ENCODE measurements at places on chromosomes 6 and 20. TPM values are rescaled to one million over a fixed set of nuclear protein-coding genes. Genes with fewer than 3 reads are reported as not detected.

SLC24A3 gene
- 1.4 TPM for total RNA-seq

CLVS2 gene
- not detected for total RNA-seq

FOXF2 gene
- 0.24 TPM for total RNA-seq

OOEP gene
- not detected for total RNA-seq

RBM24 gene
- 181 TPM for total RNA-seq

FRS3 gene
- total RNA-seq: 5.1 TPM

GRCh38 chr20:20465252-20465651 is 97.3 kb downstream of the INSM1 start:
- DNase-seq: no peak

DNA sequence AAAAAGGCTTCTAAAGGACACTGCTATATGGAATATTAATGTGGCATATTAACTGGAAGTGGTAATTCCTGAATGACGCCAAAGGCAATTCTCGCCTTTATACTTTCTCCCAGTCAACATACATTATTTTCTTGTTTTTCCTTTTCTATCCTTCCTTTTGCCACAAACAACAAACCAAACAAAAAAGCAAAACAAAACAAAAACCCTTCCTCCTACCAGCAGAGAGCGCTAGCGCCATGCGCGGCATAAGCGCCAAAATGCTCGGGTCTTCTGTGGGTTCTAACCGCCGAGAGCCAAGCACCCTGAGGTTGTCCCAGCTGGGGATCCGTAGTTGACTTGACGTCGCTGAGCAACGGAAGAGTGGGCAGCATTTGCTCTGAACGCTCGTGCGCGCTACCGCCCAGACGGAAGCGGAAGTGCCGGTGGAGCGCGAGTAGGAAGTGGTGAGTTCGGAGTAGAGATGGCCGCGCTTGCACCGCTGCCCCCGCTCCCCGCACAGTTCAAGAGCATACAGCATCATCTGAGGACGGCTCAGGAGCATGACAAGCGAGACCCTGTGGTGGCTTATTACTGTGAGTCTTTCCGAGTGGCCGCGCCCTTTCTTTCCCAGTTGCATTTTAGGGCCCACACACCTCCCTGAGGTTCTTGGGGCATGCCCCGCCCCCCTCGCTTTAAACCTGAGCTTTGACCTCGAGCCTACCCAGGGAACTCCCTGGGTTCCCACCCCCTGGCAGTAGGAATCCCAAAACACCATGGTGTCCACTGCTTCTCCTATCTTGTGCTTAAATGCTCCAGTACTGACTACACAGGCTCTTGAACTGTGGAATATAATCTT is at the start of the genes NMBR and VTA1:
Gene NMBR (minus strand): TSS at position 295 of the 835 bp plus-strand sequence. CDS start 58,464 bp downstream, outside the sequence.
Gene VTA1 (plus strand): TSS at position 436 of the 835 bp plus-strand sequence. CDS start 25 bp downstream, at position 461.
- peak; percentile 98 for DNase-seq

DNA sequence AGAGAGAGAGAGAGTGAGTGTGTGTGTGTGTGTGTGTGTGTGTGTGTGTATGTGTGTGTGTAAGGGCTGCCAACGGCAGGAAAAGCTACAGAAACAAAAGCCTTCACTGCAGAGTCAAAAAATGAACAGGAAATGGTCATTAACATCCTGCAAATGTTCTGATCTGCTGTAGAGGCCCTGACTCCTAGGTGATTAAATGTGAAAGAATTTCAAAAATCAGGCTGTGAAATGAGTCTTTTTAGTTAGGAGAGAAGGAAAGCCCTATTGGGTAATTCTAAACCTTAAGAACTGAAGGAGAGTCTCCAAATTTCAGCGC is 166.5 kb upstream of the MYLIP start:
- DNase-seq: no peak

- DNase-seq: no peak
These were observed 28.3 kb upstream of the PDYN start for GRCh38 chr20:2022163-2022562.

DNA sequence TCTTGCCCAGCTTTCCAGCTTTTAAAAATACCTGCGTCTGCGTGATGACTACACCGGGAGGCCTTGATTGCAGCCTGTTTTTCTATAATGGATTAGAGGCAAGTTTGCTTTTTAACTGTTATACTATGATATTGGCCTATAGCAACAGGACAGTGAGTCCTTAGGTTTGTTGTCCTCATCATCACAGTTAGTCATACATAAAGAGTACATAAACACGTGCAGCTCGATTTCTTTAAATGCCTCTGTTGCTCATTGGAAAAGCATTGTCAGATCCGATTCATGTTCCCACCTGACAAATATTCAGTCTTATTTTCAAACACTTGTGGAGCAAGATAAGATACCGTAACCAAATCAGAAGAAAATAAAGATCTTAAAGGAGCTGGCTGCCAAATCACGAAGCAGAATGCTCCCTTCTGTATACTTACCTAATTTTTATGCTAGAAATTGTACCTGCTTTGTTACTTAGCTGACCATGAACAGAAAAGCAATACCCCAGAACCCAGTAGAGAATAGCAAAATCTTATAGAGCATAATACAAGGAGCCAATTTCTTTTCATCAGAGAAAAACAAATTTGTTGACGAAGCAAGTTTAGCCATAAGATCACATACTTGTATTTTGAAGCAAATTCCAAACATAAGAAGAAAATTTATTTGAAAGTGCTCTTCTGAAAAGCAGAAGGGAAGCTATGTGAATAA is 100.4 kb downstream of the TMEM200A start:
- DNase-seq: no peak

- DNase-seq: no peak
These were observed 232.9 kb upstream of the SASH1 start for GRCh38 chr6:148109732-148110131.

DNA sequence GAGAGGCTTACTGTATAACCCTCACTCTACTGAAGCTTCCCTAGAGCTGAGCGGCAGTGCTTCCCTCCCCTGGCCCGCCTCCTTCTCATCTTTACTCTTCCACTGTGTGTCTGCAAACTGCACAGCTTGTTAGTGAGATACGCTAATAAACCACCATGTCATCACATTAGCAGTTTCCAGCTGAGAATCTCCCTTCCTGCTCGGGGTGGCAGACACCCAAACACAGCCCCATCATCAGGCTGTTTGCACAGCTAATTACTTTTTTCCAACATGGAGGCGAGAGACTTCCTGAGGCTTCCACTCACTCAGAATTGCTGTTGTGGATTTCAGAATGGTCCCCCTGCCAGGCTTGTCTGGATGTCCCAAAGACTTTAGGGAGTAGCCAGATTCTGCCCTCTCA is 444.9 kb upstream of the SULF2 start:
- DNase-seq: no peak

GRCh38 chr6:136306466-136306865 is 16.8 kb upstream of the BCLAF1 start:
- DNase-seq: no peak

All from Right ventricle myocardium inferior (tissue), 1 donor.